ENCODE measurements at places on chromosomes 2 and 18.

GRCh38 chr2:16020389-16021008, 80.1 kb downstream of the MYCN start:
- DNase-seq = no peak

- DNase-seq = no peak
Measured at GRCh38 chr18:40957533-40958070, 997.4 kb upstream of the PIK3C3 start.

DNA sequence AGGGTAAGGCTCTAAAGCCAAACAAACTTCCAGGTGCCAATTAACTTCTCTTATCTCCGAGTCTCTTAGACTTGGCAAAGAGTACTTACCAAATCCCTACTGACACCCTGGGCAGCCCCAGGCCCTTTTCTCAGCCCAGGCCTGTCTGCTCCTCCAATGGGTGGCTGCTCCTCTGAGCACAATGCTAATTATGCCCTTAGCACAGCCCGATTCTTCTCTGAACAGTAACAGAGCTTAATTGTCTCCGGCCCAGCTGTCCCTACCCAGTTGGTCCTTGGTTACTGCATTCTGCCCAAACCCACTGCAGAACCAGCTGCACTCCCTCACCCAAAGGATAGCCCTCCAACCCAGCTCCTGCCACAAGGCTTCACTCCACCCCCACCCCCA, 110.3 kb downstream of the SMAD7 start:
- no peak for DNase-seq

- no peak for DNase-seq
Measured at GRCh38 chr2:171452773-171453172, 18.7 kb downstream of the DCAF17 start.

DNA sequence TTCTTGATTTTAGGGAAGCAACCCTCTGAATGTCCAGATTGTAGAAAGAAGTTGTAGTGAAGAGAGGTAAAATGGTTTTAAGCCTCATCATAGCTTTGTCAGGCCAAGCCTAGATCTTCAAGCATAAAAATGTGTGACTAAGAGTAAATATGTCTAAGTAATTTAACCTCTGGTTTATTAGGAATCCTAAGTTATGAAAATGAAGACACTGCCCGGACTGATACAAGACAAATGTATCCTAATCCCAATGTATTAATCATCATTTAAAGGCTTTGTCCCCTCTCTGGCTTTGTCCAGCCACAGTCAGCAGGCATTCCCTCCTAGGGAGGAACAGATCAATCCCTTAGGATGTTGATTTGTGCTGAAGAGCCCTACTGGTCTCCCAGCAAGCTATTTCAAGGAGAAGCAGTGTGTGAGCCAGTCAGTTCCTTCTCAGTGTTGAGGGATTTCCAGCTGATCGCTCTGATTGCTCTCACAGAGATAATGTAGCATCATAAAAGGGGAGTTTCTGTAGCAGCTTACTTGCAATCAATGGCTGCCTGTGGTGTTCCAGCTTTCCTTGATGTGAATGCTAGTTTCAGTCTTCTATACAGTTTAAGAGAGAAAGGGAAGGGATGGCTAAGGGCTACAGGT, 796.1 kb downstream of the EPHA4 start:
- DNase-seq = no peak

DNA sequence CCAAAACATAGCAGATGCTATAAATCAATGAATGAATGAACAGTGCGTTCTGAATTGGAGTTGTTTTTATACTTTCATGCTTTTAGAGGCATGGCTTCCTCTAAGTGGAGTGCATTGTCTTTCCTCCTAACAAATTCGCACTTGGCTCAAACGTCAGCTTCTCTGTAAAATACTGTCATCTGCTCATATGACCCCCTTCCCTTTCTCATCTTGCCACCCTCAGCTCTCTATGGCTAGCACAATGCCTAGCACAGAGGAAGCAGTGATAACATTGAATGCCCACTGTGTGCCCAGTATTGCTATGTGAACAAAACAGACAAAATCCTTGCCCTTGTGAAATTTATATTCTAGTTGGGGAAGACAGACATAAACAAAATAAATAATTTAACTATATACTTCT, 258.8 kb downstream of the MREG start:
- no peak for DNase-seq

DNA sequence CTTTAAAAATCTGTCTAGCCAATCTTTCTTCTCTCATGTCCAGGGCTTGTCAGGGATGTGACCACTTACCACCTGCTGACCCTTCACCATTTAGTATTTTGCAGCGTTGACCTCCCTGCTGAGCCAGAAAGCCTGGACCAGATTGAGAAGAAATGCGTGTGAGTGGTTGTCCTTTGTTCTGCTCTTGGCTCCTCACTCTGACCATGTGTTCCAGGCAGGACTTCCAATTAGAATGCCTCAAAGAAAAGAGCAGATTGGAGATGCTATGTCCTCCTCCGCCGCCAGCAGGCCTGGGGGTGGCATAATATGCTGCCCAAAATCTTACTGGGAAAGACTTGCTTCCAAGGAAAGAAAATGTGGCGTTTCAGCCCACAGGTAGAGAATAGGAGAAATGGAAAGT, 894.1 kb downstream of the SLC4A3 start:
- DNase-seq = no peak
